ENCODE measurements at places on chromosomes 12 and 14.

- DNase-seq: no peak
These were observed 14.9 kb upstream of the MCRS1 start for GRCh38 chr12:49582850-49583249.

DNA sequence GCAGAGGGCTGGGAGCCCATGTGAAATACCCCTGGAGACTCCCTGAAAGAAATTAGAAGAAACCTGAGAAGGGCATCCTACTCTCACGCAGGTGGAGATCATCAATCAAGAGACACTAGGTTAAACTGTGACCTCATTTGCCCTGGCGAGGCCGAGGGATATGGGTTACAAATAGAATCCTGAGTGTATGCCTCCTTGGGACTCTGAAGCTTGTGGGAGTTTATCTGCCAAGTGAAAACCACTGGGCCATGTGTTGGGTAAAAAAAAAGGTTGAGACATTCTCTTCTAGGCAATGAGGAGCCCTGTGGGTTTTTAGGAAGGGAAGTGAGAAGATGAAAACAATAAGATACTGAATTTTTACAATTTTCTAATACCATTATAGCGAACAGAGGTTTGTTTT is 160.7 kb upstream of the ARID2 start:
- no peak for DNase-seq

- no peak for DNase-seq
These were observed 85.1 kb downstream of the BORCS5 start for GRCh38 chr12:12441843-12442461.

- DNase-seq: no peak
These were observed 18.1 kb upstream of the FBRSL1 start for GRCh38 chr12:132471858-132472255.

- DNase-seq: no peak
These were observed 17.1 kb downstream of the CAND1 start for GRCh38 chr12:67286257-67286656.

DNA sequence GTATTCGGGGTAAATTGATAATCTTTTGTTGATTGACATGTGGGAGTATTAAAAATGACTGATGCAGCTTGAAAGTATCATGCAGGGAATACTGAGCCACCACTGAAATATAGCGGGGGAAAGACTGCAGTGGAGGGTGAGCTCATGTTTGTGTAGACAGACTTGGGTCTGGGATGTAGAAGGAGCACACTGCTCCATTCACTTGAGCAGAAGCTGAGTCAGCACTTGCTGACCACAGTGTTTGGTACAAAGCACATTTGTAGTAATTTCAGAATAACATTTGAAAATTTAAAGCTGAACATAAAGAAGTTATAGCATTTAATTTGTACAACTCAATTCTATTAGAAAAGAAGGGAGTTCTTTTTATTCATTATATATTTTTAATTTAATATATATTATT is 304.3 kb upstream of the PRICKLE1 start:
- DNase-seq: no peak

DNA sequence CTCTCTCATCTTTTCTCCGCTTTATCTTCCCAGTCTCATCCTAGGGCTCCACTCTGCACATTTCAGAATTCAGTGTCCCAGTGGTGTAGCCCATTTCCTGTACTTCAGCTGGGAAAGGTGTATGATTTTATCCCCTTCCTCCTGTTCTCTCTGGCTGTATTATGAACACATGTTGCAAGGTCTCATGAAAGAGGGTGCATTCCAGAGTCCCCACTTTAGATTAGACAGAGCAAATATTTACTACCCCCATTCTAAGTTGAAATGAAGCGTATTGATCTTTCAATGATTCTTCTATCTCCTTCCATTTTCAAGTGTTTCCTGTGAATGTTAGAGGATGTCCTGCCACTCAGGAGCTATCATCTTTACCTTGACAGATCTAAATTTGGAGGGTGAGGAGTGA is 123.2 kb downstream of the WIF1 start:
- no peak for DNase-seq

GRCh38 chr14:57822081-57822480 is 43.8 kb downstream of the SLC35F4 start:
- DNase-seq: no peak

- DNase-seq: no peak
These were observed 81.3 kb downstream of the VEZT start for GRCh38 chr12:95298916-95299315.

GRCh38 chr12:1811281-1811947 is 9.0 kb upstream of the LRTM2 start:
- no peak for DNase-seq

- DNase-seq: no peak
These were observed 629 bp downstream of the PRDM4 start for GRCh38 chr12:107760207-107760808.

- no peak for DNase-seq
These were observed 54.3 kb downstream of the SVOP start for GRCh38 chr12:108966378-108967151.

DNA sequence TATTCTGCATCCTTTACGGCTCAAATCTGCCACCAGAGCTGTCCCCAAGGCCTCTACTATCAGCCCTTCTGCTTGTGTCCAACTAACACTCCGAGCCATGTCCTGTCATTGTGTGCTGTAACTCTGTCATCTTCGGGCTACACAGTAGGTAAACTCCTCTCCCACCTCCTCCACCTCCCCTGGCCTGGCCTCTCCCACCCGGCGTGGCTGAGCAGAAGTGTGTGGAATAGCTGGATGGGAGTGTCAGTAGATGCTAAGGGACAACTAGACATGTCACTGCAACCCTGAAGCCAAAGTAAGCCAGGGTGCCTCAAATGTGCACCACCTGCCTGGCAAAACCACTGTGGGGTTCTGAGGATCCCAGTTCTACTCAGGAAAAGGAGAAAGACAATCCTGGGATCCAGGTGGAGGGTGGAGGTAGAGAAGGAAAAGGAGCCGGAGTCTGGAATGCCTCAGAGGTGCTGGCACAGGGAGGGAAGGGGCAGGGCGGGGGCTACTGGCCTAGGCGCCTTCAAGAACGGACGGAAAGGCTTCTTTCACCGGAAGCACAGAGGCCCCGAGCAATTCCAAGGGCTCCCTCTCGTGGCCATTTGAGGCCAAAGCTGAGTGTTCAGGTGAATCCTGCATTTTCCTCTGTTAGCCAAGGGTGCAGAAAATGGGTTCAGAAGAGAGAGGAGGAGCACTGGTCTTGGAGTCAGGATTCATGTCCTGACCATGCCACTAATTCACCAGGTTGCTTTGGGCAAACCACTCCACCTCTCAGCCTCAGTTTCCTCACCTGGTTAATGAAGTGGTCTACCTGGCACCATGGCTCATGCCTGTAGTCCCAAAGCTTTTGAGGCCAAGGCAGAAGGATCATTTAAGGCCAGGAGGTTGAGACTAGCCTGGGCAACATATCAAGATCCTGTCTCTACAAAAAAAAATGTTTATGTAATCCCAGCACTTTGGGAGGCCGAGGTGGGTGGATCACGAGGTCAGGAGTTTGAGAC is 20.5 kb upstream of the FAM181A start:
- DNase-seq: peak; percentile 35

- DNase-seq: no peak
These were observed 146.6 kb downstream of the CRADD start for GRCh38 chr12:93823616-93824391.

- no peak for DNase-seq
These were observed 312.8 kb upstream of the SLC16A7 start for GRCh38 chr12:59282999-59283398.

DNA sequence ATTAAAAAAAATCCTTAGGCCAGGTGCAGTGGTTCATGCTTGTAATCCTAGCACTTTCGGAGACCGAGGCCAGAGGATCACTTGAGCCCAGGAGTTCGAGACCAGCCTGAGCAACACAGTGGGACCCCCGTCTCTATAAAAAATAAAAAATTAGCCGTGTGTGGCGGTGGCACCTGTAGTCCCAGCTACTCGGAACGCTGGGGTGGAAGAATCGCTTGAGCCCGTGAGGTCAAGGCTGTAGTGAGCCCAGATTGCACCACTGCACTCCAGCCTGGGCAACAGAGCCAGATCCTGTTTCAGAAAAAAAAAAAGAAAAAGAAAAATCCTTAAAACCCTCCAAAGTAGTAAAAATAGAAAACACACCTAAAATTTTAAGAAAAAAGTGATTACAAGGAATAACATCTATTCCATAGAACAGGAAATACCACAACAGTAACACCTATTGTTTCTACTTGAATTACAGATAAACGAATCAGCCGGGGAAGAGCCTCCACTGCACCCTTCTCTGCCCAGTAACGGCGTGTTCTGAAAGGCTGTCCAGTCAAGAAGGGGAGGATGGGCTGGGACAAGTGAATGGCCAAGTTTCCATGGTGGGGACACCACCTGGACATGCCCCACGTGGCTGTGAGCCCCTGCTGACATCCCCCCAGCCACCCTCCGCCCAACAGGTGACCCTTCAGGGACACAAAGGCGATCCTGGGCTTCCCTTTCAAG is 17.8 kb downstream of the POLE start:
- no peak for DNase-seq

GRCh38 chr12:94267537-94267872 is 119.1 kb downstream of the PLXNC1 start:
- DNase-seq: no peak

DNA sequence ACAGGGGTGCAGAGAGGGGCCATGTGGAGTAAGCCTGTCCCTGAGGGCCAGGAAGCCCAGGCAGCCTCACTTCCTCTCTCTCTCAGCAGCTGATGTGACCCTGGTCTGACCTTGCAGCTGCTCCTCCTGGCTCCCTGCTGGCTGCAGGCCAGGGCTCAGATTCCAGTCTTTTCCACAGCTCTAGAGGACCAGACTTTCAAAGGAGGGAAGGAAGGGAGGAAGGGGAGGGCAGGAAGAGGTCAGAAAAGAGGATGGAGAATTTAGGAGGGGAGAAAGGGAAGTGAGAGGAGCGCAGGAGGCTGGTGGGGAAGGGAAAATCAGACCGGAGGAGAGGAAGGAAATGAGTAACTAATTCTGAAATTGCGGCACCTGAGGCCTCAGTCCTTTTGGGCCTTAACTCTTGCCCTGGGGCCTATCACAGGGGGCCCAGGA is 40.9 kb upstream of the VASH1 start:
- DNase-seq: no peak

GRCh38 chr14:22699801-22700564 is 55.8 kb upstream of the OR6J1 start:
- no peak for DNase-seq

DNA sequence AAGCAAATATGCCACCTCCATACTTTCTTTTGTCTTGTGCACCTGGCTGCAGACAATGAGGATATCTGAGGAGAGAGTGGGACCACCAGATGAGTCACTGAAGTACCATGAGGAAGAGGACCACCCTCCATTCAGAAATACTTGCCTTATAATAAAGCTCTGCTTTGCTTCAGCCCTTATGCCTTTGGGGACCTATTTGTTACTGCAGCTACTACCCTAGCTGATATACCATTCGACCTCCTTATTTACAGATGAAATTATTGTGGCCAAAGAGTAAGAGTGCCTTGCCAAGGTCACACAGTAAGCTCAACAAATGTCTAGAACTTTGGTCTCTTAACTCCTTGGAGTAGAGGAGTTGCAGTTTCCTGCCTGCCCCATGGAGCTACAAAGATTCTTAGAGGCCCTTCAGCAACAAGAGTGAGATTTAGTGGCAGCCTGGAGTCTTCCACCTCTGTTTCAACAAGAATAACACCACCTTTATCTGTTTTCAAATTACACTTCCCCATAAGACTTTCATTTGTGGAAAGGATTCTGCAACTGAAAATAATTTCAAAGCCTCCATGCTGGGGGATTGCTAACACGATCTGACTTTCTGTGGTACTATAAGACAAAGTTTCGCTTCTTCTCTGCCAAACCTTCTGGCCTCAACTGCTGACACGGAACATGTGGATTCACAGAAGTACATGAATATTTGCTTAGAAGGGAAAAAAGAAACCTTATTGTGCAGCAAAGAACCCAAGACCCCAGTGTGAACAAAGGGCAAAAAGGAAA is 3.6 kb downstream of the CMKLR1 start:
- no peak for DNase-seq

DNA sequence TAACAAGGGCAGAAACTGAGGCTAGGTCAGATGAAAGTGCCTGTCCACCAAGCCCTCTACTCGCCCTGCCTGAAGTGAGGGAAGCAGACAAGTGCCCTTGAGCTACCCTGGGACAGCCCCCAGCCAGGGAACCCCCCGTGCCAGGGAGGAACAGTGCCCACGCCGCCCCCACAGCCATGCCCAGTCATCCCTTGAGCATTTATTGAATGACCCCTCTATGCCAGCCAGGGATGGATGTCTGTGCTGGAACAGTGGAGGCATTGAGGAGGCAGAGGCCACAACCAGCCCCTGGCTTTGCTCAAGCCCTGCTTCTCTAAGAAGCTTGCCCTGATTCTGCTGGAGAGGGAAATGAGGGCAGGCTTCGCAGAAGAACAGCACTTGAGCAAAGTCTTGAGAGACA is 3.7 kb upstream of the AQP6 start:
- DNase-seq: no peak

DNA sequence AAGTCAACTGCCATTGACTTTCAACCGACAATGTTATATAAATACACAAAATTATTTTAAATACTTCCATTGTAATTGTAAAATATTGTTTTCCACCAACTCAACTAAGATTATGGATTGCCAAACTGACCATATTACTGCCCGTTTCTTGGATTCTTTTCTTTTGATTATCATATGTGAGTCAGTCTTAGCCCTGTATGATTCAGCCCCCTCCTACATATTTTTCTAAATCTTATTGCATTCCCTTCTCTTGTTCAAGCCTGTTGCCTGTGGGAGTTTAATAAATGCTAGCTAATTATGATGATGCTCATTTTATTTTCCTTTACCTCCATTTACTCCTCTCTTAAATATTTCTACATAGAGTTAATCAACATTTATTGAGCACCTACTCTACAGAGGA is 6.8 kb downstream of the RASSF9 start:
- DNase-seq: no peak

DNA sequence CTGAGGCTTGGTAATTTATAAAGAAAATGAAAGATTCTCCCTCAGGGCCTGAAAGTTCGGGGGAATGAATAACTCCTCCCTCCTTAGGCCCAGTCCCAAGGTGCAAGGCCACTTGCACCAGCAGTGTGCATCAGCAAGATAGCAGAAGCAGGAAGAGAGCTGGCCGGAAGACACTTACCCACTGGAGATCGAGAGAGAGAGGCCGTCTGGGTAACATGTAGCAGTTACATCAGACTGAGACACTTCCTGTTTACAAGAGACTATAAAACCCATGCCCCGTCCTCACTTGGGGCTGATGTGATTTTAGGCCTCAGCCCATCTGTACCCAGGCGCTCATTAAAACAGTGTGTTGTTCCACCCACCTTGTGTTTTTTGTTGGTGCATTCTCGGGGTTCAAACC is 85.2 kb downstream of the TMTC3 start:
- no peak for DNase-seq

DNA sequence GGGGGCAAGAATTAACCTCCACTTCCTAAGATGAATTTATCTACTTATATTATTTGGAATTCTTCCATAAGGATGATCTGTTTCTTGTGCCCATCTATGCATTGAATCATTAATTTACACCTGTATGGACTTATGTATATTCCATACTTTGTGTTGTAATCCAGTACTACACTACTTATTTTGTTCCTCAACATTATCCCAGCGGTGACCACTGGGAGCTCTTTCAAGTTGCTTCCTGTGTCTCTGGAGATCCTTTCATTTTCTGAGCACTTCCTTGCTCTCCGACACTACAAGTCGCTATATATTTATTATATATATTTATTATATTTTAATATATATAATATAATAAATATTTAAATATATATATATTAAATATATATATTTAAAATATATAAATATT is 54.9 kb upstream of the SCN8A start:
- no peak for DNase-seq

Data from stimulated activated naive B cell treated with anti-CD40 and anti-IgM and Interleukin-4, amounts not matched to agents 10 μg/mL and 1 μg/mL and 100 μg/mL, for 72 hours (primary cell).